Liver (tissue), 10 donors: ENCODE measurements at places on chromosomes 6 and 20.

GRCh38 chr6:116773886-116774285 lies 8.4 kb upstream of the FAM162B start:
- DNase-seq: no peak

GRCh38 chr20:50930976-50931305 lies 296 bp downstream of the ADNP start:
- no peak for DNase-seq

GRCh38 chr20:32605167-32605656 lies 20.1 kb upstream of the NOL4L start:
- DNase-seq: no peak

DNA sequence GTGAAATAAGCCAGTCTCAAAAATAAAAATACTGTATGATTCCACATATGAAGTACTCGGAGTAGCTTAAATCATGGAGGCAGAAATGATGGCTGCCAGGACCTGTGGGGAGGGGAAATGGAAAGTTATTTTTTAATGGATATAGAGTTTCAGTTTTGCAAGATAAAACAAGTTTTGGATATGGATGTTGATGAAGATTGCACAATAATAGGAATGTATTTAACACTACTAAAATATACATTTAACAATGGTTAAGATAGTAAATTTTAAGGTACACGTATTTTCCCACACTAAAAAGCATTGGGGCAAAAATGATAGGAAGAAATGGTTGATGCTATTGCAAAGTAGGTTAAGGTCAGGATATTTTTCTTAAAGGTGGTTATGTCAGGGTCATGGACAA lies 1058.9 kb upstream of the MAP3K7 start:
- DNase-seq: no peak

- no peak for DNase-seq
Measured at GRCh38 chr6:113664909-113665308, 192.2 kb upstream of the MARCKS start.

DNA sequence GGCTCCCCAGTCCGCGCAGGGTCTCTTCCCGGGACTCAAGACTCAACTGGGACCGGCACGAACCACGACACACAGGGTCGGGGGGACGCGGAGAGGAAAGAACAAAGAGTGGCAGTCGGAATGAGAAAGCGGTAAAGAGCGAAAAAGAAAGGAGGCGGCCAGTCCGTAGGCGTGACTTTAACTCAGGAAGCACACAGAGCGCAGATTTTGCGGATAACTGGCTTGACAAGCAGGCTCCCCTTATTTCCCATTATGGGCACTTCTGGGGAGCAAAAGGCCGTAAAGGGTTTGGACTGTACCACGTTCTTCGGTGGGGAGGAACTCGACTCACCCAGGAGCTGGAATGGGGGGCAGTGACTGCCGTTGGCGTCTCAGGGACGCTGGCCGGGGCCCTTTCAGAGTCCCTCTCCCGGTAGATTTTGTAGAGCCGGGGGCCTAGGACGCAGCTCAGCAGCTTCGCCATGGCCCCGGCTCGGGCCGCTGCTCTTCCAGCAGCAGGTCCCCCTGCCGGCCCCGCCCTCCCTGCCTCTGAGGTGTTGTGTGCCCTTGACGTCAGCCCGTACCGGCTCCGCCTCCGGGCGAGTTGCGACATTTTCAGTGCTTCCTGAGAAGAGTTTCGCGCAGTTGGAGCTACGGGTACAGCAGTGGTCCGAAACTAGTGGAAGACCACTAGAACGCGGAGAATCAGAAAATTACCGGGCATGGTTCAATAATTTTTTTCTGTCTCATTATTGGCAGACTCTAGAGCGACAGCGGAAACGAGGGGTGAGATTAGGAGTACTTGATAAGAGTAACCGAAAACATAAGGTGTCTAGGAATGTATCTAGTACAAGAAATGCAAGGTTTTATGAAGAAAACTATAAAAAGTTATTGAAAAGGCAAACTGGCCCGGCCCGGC lies at the start of gene ABHD16A:
ABHD16A (minus strand) TSS at position 506 of the 898 bp plus-strand sequence; CDS start at position 463, 43 bp downstream.
- peak; percentile 98 for DNase-seq

DNA sequence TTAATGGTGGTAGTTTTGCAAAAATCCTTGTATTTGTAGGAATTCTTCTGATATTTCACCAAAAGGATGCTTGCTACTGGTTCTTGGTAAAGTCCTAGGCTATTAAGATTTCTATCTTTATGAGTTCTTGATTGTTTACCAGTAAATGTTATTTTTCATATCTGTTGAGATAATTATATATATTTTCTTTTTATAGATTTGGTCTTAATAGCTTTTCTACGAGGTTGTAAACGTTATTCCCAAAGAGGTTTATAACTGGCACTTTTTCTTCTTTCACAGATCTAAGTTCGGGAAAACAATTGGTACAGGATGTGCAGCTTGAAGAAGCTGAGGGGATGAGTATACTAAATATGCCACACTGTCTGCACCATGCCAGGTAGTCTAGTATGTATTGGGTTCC lies 55.1 kb upstream of the HBS1L start:
- no peak for DNase-seq

DNA sequence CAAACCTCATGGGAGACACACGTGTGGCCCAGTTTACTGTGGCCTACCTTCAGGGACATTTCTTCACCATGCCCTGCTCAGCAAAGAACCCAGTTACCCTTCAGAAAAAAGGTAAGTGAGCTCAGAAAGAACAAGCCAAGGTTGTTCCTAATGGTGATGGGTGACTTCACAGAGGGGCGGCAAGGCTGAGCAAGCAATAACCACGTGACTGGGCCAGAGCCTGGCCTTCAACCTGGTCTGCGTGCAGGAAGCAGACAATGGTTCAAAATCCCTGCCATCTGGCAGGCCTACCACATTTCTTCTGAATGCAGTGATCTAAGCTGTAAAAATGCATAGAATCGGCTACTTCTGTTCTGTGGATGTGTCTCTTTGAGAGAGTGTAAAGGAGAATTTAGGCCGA lies 115.5 kb upstream of the CST7 start:
- no peak for DNase-seq

DNA sequence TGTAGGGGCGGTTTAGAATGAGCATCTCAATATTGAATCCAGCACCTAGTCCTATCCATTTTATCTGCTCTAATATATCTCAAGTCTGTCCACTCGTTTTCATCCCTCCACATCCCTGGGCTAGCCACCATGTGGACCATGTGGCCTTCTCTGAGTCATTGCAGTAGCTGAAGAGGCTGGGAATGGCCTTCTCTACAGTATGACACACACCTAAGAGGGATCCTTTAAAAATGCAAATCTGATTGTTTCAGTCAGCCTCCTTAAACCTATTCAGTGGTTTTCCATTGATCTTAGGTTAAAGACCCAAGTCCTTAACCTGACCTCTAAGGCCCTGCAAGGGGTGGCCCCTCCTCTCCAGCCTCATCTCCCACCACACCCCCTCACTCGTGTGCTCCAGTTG lies 9.4 kb downstream of the RING1 start:
- no peak for DNase-seq

DNA sequence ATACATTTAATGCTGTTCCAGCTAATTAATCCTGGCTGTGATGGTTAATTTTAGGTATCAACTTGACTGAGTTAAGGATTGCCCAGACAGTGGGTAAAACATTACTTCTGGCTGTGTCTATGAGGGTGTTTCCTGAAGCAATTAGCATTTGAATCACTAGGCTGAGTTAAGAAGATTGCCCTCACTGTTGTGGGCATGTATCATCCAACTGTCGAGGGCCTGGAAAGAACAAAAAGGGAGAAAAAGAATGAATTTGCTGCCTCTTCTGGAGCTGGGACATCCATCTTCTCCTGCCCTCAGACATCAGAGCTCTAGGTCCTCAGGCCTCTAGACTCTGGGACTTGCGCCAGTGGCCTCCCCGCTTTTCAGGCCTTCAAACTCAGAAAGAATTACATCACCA lies 34.3 kb downstream of the SDHAF4 start:
- DNase-seq: no peak

DNA sequence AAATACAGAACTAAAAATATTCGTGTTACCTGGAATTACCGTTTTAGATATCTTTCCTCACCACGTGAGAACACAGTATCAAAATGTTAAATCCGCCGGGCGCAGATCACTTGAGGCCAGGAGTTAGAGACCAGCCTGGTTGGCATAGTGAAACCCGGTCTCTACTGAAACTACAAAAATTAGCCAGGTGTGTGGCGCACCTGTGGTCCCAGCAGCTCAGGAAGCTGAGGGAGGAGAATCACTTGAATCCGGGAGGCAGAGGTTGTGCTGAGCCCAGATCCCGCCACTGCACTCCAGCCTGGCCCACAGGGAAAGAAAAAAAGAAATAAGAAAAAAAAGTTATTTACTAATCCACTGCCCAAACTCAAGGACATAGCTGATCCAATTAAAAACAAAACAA lies 4.8 kb upstream of the DDX43 start:
- DNase-seq: no peak

DNA sequence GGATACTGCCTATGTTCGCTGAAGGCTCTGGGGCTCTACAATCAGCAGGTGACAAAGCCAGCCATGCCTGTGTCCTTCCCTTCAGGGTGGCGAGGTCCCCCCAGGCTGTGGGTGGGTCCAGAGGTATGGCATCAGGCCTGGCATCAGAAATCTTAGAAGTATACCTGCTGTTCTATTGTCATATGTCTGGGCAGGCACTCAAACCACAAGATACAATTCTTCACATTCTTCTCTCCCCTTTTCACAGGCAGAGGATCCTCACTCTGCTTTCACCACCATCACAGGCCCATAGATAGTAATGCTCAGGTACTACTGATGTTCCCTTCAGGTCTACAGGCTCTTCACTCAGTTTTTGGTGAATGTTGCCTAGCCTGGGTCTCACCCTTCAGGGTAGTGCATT lies 1180.0 kb upstream of the CITED2 start:
- no peak for DNase-seq

DNA sequence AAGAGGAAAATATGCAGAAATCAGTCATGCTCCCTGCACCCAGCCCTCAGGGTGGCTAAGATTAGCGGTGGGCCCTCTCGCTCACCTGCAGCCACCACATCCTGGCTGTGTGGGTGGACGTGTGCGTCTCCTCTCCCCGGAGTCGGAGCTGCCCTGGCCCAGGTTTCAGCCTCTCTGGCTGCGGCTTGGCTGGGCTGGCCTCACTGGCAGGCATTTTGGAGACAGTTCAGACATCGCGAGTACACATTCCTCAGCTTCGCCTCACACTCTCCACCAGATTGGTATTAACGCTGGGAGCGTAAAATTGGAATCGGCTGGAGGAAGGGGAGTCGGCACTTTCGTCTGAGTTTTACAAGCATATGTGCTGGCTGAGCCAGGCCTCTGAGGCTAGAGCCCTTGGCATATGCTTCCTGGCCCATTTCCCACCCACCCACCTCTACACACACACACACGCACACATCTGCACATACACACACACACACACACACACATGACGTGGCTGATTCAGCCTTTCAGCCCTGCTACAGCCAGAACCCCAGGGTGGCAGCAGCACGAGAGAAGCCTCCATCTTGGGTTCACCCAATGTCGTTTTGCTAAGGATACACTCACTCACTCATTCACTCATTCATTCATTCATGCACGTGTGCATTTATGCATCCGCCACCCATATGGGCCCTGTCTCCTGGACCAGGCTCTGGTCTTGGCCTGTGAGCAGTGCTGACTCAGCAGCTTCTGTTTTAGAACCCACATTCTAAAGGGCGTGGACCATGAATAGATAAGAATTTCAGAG lies 42.9 kb downstream of the BCAS4 start:
- DNase-seq: no peak

- DNase-seq: no peak
Measured at GRCh38 chr6:101722471-101722870, 329.0 kb downstream of the GRIK2 start.
